T-helper 1 cell (primary cell): ENCODE measurements at places on chromosomes 1 and 21.

DNA sequence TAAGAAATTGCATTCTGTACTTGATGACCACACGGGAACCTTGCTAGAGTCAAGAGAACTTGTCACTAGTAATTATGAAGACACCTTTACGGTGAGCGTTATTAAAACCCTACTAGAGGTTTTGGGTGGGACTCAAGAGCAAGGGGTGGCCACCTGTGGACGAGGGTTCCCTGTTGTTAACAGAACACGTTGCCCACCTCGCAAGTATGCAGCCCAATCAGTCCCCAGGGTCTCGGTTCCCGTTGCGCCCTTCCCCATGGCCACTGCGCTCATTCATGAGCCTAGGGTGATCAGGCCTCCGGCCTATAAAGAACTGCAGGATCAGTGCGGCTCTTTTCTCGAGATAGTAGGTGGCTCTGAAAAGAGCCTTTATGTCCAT lies 30.2 kb upstream of the RNF187 start:
- no peak for DNase-seq

DNA sequence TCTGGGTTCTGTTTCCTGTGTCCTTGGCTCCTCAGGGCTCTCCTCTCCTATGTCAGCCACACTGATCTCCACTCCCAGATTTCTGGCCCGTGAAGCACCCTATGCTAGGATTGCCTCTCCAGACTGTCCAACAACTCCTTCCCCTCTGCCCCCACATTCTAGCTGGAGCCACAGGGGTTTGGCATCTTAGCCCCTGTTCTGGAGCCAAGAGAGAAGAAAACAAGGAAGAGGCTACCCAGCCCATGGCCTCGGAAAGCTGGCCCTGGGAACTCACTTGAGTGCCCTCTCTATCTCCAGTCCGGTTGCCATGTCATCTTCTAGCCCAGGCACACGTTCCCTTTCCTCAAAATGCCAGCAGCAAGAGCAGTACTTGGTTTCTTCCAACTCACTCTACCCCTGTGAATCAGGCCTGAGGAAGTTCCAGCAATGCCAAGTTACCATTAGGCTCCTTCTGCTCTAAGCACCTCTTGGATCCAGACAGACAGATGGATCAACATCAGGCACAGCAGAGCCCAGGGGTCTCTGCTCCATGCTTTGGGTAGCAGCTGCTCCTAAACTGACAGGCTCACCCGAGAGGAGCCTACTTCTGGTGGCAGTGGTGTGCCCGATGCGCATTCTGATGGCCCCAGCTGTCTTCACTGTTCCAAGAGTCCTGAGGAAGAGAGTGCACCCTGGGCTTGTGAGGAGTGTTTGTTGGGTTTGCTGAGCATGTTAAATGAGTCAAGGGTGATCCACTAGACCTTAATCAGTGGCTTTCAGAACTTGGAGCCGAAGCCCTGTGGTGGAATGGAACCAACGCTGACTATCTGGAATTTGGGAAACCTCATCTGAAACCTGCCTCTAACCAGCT lies 11.6 kb upstream of the GPR61 start:
- DNase-seq: no peak

GRCh38 chr1:248688527-248689298 lies 13.9 kb downstream of the OR14I1 start:
- DNase-seq: no peak

DNA sequence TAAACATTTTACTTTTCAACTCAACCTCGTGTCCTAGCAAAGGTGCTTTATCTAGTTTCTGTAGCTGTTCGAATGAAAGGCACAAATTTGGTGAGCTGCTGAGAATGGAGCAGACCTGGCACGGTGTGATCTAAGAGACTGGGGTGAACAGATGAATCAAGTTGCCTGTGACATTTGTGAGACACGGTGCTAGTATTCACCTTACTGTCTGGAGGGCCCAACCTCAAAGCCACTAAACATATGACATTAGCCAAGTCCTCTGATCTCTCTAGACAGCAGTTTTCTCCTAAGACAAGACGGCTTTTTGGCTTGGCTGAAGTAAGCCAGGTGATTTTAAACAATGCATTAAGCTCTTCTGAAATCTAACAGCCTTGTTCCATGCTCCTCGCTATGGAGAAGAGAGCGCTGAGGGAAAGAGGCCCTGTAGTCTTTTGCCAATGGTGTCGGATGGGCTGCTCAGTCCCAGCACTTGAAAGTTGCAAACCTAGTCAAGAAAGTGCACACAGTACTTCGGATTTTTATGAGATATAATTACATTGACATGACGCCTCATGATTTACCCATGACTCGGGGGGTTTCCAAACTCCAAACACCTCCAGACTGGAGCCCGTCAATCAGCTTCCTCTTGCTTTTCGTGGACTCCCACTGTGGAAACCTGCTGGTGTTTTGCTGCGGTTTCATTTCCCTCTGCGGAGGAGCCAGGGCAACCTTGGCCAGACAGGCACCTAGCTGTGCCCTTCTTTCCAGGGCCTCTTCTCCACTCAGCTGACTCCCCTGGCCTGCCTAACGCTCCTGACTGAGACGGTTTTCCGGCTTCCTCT lies 794 bp upstream of the TOR3A start:
- DNase-seq: peak; percentile 50

DNA sequence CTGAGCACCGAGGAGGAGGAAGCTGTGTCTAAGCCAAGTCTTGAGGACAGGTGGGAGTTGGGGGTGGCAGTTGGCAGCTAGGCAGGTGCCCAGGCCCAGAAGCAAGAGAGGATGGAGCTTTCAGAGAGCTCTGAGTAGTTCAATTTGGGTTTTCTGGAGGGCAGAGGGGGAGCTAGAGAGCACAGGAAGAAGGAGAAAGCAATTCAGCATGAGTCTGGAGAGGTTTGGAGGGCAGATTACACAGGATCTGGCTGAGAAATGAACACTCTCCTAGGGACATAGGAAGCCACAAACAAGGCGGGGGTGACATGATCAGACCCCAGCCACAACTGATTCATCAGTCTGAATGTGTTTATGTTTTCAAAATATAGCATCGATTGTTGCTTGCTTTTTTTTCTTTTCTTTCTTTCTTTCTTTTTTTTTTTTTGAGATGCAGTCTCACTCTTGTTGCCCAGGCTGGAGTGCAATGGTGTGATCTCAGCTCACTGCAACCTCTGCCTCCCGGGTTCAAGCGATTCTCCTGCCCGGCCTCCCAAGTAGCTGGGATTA lies 23.8 kb downstream of the PTPRF start:
- DNase-seq: no peak

- DNase-seq: no peak
Observed at GRCh38 chr1:205700865-205701401, 20.6 kb upstream of the SLC45A3 start.

- DNase-seq: no peak
Observed at GRCh38 chr1:165062346-165062745, 294.2 kb downstream of the LMX1A start.

DNA sequence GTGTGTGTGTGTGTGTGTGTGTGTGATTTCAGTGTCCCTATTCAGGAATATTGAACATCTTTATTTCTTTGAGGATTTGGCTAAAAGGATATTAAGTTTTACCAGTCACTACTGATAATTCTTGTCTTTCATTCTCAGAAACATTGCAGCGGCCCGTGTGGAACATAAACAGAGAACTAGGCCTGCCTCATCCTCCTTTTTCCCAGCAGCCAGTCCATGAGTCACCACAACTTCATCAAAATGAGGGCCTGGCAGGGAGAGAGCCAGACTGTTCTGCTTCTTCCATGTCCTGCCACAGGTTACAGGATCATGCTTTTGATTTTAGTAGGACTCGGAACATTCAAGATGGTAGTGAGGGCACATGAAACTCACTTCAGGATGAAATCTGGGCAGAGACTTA lies 50.7 kb downstream of the LRIG2 start:
- no peak for DNase-seq

DNA sequence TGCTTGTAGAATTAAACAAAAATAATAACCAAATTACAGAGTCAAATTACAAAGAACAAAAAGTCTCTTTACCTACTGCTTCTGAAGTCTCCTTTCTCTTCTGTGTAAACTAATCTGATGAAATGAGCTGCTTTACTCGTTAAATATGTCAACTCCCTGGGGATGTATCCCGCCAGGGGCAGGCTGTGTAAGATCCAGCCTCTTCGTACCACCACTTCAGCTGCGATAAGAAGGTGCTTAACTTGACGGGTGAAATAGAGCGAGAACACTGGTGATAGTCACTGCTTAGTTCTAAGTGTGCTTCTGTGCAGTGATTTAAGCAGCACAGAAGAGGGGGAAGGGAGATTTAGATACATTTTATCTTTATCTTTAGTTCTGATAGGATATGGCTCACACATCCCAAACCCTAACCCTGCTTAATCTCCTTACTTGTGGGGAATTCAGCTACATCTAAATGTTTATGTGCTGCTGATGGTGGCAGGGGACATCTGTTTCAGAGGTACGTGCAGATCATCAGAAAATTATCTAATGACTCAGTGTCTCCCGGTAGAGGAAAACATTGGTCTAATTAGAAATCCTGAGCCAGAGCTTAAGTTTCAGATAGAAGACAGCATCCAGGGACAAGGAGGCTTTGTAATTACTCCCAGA lies 46.0 kb downstream of the RHOU start:
- DNase-seq: no peak

- DNase-seq: no peak
Observed at GRCh38 chr1:213605732-213606131, 382.0 kb upstream of the PROX1 start.

DNA sequence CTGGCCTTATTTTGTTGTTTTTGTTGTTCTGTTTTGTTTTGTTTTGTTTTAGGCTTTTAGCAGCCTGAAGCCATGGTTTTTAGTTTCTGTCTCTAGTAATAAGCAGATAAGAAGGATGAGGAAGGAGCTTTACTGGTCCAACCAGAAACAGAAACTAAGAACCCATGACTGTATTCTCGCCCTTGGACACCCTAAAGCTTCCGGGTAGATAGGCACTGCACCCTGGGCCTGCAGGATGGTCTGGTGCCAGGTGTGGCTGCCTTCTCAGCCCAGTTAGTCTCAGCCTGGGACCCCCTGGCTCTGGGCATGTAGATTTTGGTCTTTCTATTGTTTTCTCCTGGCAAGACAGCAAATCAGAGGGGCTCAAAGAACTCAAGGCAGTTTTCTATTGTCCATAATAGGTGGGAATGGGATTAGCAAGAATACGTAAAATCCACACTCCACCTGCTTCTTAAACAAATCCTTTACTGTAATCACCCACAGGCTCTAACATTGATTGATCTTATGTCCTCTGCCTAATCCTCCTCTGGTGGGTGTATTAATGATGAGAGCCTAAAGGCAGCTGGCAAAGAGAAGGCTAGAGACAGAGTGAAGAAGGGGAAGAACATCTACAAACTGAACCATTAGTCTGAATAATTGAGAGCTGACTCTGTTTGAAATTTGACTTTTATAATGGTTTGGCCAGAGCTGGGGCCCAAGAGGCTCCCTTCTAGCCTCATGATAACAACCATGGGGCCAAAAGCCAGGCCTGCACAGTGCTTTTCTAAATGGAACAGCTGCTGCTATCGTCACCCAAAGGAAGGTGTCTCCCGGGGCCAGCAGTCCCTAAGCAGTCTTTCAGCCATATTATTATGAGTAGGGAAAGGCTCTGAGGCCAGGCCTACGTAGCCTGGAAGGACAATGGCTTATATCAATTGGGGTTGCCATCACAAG lies 106.8 kb upstream of the ATP1A1 start:
- DNase-seq: no peak

DNA sequence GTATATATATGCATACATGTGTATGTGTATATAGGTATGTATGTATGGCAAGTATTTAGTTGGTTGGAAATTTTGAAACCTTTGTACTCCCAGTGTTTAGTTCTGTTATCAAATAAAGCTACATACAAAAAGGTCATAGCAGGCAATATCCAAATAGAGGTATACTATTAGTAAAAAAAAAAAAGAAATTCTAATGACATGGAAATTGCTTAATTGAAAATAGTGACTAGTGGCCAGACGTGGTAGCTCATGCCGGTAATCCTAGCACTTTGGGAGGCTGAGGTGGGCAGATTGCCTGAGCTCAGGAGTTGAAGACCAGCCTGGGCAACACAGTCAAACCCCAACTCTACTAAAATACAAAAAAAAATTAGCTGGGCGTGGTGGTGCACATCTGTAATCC lies 351.6 kb upstream of the NR5A2 start:
- DNase-seq: no peak

- DNase-seq: no peak
Observed at GRCh38 chr1:84192681-84193080, 48.6 kb downstream of the PRKACB start.

DNA sequence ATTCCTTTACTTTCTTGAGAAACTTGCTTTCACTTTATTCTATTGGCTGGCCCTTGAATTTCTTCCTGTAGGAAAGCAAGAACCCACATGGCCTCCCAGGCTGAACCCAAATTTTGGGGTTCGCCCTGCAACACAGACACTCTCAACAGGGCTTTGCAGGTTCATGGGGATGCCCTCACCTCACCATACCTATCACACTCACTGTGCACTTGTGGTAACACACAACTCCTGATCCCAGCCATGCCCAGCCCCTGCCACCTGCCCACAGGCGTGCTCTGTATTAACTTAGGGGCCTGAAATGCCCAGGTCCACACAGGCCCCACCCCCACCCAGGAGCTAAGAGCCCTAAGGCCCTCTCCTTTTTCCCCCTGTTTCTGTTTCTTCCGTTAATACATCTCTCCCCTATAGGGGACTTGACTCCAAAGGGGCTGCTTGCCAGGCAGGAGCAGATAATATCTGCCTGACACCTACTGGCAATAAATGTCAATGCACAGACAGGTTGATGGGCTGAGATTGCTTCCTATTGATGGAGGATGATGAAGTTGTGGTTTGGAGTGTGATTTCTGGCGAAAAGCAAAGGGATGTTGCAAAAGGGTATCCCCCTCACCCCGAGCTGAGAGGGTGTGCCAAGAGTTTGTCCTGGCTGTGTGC lies 171.5 kb downstream of the AJAP1 start:
- DNase-seq: no peak

- DNase-seq: no peak
Observed at GRCh38 chr1:116661633-116662032, 5.9 kb downstream of the IGSF3 start.

DNA sequence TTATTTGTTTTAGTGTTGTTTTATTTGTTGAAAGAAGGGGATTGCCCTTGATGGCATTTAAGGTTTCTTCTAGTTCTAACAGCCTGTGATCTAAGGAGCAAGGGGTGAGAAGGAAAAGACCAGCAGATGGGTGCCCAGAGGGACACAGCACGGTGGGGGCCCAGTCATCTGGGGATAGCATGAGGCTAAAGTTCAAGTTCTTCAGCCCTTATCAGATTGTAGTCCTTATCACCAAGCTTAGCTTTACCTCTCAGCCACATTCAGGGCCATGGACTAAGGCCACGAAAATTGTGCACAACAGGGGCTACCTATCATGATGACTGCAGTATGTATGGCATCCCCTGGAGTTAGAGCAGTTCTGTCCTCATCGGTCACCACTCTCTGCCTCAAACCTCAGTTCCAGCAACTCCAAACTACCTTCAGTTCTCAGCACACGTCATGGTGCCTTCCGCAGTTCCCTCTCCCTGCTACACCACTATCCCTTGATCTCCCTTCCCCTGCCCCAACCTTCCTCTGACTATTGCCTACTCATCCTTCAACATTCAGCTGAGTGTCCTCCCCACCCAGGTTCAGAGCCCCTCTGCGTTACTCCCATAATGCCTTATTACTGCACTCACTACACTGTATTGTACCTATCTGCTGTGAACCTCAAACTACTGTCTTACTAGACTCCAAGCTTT lies 36.4 kb downstream of the ATF3 start:
- DNase-seq: no peak

GRCh38 chr1:30465096-30465495 lies 258.3 kb downstream of the MATN1 start:
- no peak for DNase-seq
